ENCODE measurements at places on chromosomes 5 and 9.

DNA sequence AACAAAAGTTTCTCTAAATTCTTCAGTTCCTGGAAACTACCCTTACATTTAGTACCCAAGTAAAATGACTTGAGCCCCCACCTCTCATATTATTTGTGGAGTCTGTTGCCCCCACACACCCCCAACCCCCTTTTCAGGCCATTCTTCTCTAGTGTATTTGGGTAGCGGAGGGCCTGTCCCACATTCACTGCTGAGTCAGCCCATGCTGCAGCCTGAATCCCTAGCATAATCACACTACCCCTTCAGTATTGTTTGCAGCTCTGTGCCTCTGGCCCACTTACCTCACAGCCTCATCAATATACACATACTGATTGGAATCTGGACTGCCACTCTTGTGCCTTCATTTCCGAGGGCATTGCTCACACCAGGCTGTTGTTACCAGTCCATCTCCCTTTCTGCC, 26.8 kb downstream of the RGS7BP start:
- no peak for DNase-seq

DNA sequence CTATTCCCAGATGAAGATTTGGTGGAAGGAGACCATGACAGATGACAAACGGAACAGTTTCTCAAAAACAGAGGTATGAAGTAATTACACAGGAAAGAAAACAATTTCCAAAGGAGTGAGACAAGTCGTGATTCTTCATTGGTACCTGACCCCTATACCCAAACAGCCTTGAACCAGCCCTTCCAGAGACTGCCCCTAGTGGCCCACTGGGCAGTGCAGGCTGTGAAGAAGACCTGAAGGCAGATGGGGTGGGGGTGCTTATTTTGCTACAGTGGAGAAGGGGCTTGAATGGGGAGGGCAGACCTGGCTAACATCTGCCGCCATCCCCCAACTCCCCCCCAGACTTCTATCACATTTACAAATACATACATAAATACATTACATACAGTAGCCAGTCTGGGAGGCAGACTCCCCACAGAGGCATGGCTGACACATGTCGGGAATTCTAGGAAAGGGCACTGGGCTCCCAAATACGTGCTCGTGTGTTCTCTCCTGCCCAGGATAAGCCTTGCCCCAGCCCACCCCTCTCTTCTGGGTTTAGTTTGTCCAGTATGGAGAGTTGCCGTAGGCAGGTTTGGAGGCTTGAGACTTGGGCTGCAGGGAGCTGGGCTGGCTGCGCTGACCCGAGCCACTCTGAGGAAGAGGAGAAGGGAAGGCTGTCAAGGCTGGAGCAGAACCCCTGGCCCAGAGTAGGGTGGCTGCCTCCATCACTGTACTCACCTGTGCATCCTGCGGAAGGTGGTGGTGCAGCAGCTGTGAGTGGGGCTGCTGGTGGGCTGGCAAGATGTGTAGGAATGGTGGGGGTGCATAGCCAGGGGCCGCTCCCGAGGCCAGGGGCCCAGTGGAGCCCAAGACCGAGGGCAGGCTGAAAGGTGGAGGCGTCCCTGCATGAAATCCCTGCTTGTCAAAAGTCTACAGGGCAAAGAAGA, 105.3 kb downstream of the UBE2R2 start:
- DNase-seq, result peak; percentile 10

DNA sequence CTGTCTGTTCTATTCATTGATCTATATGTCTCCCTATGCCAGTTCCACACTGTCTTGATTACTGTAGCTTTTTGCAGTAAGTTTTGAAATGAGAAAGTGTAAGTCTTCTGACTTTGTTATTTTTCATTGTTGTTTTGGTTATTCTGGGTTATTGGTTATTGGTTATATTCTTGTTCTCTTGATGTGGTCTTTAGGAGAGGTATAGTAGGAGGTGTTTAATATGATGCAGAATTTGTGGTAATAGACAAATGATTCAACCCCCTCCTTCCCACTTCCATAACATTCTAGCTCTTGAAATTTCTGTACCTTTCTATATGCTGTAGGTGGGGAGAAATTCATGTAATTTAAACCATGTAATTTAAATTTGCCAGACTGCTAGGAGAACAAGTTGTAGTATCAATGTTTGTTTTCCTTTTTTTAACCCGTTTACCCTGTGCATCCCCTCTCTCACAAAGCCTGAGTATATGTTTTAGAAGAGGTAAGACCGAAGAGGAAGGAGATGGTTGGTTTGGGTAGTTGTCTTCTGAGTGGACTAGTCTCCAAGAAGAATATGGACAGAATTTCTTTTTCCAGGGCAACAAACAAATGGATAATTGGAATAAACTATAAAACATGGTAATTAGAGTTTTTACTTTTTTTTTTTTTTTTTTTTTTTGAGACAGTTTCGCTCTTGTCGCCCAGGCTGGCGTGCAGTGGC, 19.2 kb downstream of the ANKHD1 start:
- DNase-seq, result no peak

DNA sequence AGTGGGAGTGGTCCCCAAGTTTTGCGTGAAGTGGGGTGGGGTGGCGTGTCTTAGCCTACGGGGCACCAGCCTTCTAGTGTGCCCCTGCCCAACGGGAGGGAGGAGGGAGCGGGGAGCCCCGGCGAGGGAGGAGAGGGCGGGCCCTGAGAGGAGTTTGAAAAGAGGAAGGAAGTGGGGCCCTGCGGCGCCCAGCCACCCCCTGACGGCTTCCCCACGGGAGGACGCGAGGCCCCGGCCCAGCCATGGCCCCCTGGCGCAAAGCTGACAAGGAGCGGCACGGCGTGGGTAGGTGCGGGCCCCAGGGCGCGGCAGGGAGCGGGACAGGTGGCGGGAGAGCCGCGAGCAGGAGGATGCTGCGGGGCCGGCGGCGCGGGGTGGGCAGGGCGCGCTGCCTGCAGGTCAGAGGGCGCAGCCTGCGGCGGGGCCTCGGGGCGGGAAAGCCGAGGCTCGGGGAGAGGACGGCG, at the start of gene DOCK2:
TSS of gene DOCK2 (plus strand) at position 191 of the 464 bp plus-strand sequence. CDS start at position 243, 52 bp downstream.
- peak; percentile 67 for DNase-seq

- DNase-seq, result no peak
These were observed 116.4 kb downstream of the NTRK2 start for GRCh38 chr9:84785792-84786547.

- DNase-seq, result no peak
These were observed 195.5 kb downstream of the SEMA5A start for GRCh38 chr5:9350301-9350797.

DNA sequence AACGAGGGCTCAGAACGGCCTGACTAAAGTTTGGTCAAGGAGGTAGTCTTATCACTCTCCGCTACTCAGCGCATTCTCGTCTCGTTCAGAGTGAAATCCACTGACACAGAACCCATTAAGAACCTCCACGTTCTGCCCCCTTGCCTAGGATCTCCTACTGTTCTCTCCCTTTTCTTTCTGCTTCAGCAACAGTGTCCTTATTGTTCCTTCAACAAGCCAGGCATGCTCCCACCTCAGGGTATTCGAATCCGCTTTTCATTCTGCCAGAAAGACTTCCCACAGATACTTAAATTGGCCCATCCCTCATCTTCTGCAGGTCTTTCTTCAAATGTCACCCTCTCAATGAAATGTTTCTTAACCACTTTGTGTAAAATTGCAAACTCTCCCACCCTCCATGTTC, 4.3 kb upstream of the ZNF354C start:
- DNase-seq, result no peak

GRCh38 chr5:125746917-125747316, 676.3 kb upstream of the GRAMD2B start:
- no peak for DNase-seq

GRCh38 chr5:448766-449090, 5.8 kb downstream of the EXOC3 start:
- DNase-seq, result no peak

DNA sequence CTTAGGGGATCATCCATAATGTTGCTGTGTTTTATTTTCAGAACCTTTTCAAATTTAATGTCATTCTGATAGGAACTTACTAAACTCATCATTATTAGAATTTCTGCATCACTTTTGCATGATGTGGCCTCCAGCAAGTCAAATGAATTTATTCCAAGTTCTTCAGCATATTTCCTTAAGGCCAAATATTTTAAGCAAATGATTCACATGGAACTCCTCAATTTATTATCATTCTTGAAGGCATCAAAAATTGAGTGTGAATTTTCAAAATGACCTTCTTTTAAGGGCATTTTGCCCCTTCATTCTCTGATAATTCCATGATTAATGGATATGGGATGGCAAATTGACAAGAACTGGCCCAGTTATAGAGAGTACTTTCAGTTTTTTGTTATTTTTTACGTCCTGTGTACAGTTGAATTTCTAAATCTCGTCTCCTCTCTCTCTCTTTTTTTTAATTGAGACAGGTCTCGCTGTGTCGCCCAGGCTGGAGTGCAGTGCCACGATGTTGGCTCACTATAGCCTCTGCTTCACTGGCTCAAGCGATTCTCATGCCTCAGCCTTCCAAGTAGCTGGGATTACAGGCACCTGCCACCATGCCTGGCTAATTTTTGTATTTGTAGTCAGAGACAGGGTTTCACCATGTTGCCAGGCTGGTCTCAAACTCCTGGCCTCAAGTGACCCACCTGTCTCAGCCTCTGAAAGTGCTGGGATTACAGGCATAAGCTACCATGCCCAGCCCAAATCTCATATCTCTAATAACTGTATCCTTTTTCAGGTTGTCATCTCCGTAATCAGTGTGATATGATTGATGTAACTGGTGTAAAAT, 29.1 kb downstream of the GPR21 start:
- no peak for DNase-seq

GRCh38 chr5:62494772-62495171, 82.2 kb downstream of the IPO11 start:
- DNase-seq, result no peak

- DNase-seq, result no peak
These were observed 292.0 kb downstream of the NSG2 start for GRCh38 chr5:174337276-174338184.

- DNase-seq, result no peak
These were observed 1219.3 kb upstream of the WWC1 start for GRCh38 chr5:167071981-167072610.

- no peak for DNase-seq
These were observed 218.6 kb downstream of the ESM1 start for GRCh38 chr5:54766748-54767147.

GRCh38 chr9:88804254-88804596, 187.0 kb upstream of the S1PR3 start:
- no peak for DNase-seq

- DNase-seq, result no peak
These were observed 297.6 kb downstream of the MAN2A1 start for GRCh38 chr5:109987355-109987754.

DNA sequence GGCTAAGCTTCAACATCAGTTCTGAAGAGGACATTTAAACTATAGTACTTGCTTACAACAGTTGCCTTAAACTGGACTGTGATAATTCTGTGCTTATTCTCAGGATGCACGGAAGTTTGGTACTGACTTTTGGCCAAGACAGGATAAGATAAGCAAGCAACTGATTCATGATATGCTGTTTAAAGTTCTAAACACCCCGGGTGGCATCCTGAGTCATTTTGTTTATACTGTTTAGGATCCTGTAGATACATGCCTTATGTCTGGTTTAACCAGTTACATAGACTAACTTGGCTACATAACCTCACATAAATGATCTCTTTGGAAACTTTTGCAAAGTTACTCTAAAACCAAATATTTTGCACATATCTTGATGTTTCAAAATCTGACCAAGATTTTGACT, 95.9 kb downstream of the CDH9 start:
- DNase-seq, result no peak

- no peak for DNase-seq
These were observed 85.5 kb upstream of the ACTBL2 start for GRCh38 chr5:57568136-57568535.

DNA sequence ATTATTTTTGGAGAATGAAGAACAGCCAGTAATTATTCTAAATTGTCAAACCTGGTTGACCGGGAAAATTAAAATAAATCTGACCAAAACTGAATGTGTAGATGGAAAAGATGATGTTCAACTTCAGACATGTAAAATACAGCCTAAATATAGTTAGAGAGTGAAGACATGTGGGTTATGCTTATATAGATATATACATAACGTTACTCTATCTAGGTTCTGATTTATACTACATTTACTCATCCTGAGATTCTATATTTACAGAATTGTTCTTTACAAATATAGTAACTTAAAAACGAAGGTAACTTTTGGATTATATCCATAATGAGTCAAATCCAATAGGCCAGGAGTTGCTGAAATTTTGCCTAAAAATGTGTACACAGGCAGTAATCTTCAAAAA, 20.8 kb upstream of the THG1L start:
- no peak for DNase-seq

DNA sequence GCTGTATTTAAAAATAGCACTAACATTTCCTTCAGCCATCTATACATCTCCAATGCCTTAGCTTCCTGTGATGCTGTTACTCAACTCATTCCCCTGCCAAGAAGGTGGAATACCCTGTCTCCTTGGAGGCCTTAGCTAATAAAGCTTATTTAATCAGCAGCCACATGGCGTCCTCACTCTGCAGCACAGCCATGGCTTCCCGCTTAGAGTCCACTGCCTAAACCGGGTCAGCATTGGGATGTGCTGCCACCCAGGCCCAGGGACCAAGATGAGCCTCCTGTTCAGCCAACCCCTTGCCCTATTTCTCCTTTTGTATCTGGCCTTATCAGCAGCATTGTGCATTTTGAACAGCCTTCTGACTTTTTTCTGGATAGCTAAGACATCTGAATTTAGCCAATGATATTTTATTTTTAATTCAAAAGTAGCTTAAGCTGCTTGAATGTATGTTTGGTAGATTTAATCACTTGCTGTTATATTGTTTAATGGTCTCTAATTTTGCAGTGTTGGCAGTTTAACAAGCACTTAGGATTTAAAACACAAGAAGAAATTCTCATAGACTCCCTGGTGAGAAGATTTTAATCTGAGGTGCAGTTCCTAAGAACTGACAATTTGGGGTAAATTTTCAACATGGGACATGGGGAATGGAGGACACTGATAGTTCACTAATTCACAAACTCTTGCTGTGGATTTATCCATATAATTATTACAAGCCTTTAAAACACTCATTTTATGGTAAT, 113.0 kb downstream of the RPS23 start:
- no peak for DNase-seq

DNA sequence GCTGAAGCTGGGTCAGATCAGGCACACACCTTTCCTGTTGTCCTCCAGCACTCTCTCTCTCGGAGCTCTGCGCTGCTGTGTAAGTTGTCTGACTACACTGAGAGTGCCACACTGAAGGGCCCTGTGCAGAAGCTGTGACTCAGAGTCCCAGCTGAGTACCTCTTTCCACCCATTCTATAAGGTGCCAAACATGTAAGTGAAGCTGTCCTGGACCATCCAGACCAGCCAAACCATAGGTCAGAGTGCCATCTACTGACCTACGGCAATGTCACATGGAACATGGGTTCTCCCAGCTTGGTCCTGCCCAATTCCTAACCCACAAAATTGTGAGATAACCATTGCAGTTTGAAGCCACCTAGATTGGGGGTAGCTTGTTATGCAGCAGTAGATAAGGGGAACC, 68.2 kb downstream of the ADCY2 start:
- no peak for DNase-seq
